ENCODE measurements at places on chromosomes 2 and 18.

DNA sequence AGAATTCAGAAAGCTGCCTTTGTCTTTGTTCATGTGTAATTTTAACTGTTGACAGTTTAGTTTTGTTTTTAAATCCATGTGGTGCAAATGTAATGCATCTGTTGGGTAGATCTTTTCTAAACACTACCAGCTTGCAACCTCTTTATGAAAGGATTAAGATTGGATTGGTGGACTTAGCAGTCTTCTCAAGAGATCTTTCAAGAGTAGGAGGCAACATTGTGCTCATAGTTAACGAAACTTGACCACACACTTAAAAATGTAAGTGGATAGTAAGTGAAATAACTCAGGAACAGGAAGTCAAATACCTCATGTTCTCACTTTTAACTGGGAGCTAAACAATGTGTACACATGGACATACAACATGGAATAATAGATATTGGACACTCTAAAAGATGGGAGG, 579.0 kb downstream of the RIT2 start:
- no peak for DNase-seq

DNA sequence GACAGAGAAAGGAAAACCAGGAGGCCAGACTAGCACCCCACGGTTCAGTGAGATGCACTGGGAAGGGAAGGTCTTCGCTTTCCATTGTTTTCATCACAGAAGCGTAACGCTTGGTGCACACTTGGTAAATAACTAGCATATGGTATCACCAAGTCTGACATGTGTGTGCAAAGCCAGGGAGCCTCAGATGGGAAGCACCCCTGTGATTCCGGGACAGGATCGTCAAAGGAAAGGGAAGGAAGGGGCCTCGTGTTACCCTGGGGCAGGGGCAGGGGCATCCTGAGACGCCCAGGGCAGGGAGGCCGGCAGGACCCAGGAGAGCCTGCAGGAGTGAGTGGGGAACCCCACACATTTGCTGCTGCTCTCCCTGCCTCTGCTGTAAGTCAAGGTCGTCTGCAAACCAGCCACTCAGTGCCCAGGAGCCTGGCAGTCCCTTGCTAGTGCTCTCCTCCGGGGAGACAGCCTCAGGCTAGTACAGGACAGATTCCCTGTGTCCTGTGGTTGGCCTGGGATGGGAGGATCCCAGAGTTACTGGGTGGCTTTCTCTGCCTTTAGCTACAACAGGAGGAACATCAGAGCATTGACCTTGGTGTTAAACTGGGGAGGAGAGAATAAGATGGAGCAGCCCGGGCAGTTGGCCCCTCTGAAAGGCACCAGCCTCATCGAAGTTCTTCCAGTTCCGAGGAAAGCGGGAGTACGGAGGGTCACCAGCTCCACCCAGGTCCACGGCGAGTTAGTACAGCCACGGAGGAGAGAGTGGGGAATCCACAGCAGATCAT, 192.5 kb downstream of the NDUFA10 start:
- DNase-seq, result no peak

- DNase-seq, result no peak
Observed at GRCh38 chr2:86218124-86218523, 18.9 kb downstream of the MRPL35 start.

DNA sequence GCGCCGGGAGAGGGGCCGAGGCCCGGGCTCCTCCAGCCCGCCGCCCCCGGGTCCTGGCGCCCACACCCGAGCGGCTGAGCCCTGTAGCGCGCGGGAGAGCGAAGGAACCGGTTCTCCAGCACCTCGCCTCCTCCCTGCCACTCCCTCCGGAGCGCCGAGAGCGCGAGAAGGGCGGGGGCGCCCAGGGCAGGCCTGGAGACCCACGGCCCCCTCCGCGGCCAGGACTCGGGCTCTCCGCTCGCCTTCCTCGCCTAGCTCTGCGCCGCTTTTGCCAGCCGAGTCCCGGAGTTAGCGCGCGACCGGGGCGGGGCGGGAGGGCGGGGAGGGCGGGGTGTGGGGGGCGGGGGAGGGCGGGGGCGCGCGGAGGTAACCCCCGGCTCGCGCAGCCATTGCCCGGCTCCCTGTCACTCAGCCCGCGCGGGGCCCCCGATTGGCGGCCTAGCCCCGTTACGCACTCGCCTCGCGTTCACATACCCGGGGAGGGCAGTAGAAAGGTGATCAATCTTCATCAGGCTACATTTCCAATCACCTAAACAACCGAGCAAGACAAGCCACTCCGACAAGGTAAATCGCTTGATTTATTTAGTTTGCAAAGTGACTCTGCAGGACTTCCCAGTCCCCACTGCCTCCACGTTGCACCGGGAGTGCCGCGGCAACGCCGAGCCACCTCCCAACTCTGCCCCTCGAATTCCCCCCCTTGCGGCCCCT, at the start of gene OTX1:
TSS of gene OTX1 (plus strand) at position 497 of the 708 bp plus-strand sequence. CDS start 2,161 bp downstream, outside the sequence.
- peak; percentile 84 for DNase-seq

DNA sequence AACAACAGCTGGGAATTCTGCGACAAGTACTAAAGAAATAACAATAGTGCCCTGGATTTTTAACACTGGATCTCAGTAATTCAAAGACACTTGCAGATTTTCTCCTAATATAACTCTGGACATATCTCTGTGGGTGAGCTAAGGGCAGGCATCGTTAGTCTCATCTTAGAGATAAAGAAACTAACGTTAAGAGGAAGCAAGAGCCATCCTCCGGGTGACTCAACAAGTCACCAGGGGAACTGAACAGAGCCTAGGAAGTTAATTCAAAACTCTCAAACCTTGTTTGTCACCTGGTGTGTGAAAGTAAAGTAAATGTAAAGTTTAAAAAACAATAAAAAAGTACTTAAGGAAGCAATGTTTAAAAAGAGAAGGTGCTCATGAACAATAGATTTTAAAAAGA, 41.6 kb upstream of the NRP2 start:
- no peak for DNase-seq

GRCh38 chr2:145690183-145690778, 1170.4 kb upstream of the ZEB2 start:
- DNase-seq, result no peak

- DNase-seq, result peak; percentile 33
Observed at GRCh38 chr18:54983041-54983686, 23.9 kb upstream of the CCDC68 start.

DNA sequence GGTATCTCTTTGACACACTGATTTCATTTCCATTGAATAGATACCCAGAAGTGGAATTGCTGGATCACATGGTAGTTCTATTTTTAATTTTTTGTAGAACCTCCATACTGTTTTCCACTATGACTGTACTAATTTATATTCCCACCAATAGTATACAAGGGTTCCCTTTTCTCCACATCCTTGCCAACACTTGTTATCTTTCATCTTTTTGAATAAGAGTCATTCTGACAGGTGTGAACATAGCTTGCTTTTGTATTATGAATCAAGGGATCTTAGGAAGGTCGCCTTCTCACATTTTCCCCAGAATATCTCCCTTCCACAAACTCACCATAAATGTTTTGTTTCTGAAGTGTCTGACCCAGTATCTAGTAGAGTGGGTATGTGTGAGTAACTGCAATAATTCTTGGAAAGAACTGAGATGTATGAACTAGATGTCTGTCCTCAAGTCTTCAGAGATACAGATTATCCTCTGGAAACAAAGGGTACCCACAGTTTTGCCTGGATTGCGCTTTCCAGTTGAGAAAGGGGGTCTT, 17.1 kb upstream of the SP3 start:
- DNase-seq, result no peak

- DNase-seq, result no peak
Observed at GRCh38 chr2:15662579-15662978, 70.9 kb downstream of the DDX1 start.

DNA sequence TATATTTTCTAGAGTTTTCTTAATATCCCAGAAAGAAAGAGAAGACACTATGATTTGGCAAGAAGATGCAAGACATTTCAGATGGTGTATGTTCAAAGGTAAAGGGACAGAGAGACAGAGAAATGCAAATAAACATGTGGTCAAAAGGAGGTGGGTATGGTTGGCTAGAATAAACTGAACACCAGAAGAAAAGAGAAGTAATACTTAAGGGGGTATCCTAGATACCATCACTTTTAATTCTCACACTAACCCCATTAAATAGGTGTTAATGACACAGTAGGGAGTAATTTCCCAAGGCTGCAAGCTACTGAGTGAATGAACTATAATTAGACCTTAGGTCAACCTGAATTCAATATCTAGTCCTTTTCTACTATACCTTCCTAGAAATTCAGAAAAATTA, 111.2 kb upstream of the CD226 start:
- no peak for DNase-seq

DNA sequence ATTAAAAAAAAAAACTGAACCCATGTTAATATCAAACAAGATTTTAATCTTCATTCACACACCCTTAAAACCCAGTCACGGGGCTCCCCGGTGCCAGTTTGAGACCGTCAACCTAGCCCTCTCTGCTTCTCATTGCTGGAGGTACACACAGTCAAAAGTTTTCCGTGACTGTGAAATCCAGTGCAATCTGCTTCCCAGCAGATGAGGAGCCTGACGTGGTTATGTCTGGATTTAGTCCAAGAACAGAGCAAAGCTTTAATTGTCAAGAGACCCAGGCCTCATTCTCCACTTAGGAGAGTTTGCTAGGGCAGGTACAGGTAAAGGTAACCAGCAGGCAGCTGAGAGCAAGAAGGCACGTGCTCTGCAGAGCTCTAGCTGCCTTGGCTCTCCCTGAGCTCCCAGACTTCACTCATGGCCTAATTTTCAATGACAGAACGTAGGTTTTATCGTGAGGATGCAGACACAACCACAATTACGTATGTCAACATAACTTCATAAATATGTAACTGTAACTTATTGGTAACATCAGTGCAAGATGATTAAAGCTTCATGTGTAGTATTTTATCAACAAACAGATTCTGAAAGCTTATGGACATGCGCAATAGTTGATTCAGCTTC, 56.3 kb downstream of the SLC16A14 start:
- no peak for DNase-seq

DNA sequence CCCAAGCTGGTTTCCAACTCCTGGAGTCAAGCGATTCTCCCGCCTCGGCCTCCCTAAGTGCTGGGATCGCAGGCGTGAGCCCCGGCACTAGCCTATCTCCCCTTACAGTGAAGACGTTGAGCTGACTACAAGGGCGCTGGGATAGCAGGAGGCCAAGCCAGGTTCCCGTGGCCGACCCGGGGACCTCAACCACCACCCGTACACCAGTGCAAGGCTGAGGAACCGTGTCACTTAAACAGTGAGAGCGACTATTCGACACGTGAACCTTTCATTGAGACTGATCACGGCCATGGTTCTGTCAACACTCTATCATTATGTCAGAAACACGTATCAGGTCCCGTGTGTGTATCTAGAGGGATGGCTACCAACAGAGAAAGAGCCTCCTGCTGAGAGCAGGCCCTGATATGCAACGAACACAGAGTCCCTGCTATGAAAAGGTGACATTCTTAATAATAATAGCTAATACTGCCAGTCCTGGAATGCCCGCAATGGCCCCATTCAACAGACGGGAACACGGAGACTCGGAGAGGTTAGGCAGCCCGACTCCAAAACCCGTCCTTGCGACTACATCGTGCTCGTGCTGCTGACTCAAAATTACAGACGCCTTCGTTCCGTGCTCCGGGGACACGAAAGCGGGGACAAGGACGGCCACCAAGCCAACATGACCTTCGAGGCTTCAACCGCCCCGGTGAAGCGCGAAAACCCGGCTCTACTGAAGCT, 833 bp downstream of the AFG3L2 start:
- DNase-seq, result peak; percentile 35

- no peak for DNase-seq
Observed at GRCh38 chr2:61900281-61900680, 5.2 kb upstream of the COMMD1 start.

DNA sequence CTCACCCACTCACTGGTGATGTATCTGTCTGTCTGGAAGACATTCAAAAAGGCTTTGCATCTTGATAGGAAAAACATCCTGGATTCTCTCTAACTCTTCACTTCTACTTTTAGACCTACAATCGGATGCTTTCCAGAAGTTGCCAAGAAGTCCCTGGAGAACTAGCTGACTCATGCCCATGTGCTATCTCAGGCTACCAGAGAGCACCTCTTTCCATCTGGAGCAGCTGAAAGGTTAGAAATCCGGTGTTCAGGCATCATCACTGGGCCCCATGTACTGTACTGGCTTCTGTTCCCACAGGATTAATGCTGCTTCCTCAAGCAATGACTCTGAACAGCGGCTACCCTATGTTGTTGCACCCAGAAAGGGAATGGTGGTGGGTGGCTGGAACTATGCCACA, 259.0 kb downstream of the NBAS start:
- DNase-seq, result no peak

DNA sequence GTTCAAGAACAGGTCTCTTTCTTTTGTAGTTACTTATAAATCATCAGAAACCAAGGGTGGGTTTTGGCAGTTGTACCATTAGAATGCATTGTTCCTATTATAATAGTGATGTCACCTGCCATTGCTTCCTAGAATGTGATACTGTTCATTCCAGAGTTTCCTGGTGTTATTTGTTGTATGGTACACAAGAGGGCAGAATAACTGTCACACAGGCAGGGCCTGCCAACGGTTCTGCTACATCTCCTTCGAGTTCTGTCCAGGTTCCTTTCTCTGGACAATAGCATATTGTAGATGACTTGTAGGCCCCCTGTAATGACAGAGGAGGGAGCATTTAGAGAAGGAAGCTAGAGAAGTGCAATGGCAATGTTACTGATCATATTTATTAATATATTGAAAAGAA, 98.3 kb downstream of the KLHL14 start:
- DNase-seq, result no peak

- DNase-seq, result no peak
Observed at GRCh38 chr2:11346023-11346482, 1.6 kb upstream of the ROCK2 start.

GRCh38 chr2:235642446-235643098, 148.7 kb downstream of the AGAP1 start:
- DNase-seq, result no peak

GRCh38 chr2:174605687-174606086, 8.1 kb upstream of the WIPF1 start:
- no peak for DNase-seq

DNA sequence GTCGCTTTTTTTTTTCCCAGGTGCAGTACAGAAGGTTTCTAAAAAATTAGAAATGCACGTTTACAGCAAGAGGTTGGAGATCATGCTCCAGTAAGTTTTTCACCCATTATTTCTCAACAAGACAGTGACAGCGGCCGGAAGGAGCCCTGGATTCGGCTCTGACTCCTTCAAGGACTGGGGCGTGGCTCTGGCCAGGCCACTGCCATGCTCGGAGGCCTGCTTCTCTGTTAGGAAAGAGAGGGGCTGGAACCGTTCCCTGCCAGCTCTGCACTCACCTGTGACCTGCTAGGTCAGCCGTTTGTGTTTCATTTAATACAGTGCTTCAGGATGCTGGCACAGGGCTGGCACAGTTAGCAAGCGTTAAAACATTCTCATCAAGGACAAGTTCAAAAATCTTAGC, 6.7 kb upstream of the IAH1 start:
- no peak for DNase-seq

DNA sequence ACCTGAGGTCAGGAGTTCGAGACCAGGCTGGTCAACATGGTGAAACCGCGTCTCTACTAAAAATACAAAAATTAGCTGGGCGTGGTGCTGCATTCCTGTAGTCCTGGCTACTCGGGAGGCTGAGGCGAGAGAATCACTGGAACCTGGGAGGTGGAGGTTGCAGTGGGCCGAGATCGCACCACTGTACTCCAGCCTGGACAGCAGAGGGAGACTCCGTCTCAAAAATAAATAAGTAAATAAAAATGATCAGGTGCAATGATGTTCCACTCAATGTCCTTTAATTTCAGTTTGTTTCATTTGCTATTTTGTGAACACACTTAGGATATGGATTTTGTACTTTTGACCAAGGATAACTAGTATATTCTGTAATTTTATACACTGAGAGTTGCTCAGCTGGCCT, 9.3 kb downstream of the HADHA start:
- DNase-seq, result no peak

- DNase-seq, result no peak
Observed at GRCh38 chr2:215466097-215466909, 30.4 kb upstream of the FN1 start.

- no peak for DNase-seq
Observed at GRCh38 chr2:119266091-119266589, 42.5 kb downstream of the STEAP3 start.

Measured in HL-60 (cell line).